Midbrain (tissue), 1 donor: ENCODE measurements at places on chromosomes 2 and 18.
A peak's percentile ranks its signal among the peaks of the same experiment; 100 is the strongest.

- peak; percentile 8 for DNase-seq
Measured at GRCh38 chr2:175366815-175367214, 185.3 kb upstream of the ATP5MC3 start.

- DNase-seq, result no peak
Measured at GRCh38 chr2:212451786-212452231, 86.8 kb downstream of the ERBB4 start.

- DNase-seq, result peak; percentile 77
Measured at GRCh38 chr2:205925373-205926337, 160.3 kb downstream of the INO80D start.

DNA sequence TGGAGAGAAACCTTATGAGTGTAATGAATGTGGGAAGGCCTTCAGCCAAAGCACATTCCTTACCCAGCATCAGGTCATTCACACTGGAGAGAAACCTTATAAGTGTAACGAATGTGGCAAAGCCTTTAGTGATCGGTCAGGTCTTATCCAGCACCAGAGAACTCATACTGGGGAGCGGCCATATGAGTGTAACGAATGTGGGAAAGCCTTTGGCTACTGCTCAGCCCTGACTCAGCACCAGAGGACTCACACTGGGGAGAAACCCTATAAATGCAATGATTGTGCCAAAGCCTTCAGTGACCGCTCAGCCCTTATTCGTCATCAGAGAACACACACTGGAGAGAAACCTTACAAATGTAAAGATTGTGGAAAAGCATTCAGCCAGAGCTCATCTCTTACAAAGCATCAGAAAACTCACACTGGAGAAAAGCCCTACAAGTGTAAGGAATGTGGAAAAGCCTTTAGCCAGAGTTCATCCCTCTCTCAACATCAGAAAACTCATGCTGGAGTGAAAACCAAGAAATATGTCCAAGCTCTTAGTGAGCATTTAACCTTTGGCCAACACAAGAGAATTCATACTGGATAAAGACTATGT is 7.8 kb downstream of the ZNF892 start:
- DNase-seq, result no peak

DNA sequence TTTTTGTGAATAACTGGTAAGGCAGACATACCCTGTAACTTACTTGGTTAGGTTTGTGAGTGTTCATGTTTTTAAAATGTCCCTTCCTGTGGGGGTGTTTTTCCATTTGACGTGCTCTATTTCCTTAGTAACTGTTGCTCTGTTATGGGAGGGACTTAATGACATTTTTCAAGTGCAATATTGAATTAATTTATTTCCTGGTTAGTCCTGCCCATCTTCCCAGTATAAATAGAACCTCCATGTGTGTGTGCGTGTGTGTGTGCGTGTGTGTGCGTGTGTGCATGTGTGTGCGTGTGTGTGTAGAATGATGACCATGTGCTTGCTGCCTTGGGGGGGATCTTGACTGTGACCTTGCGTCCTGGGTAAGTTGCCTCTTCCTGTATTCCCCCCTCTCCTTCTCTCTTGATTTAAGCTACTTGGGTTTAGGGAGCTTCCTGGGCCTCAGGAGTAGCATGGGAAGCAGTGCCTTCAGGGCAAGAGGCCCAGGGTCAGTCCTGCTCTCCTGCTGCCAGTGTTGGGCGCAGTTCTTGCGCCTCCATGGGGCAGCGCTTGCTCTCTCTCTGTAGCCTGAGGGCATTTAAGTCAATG is 163.9 kb downstream of the LDLRAD4 start:
- DNase-seq, result no peak
